Stimulated activated CD8-positive, alpha-beta memory T cell treated with anti-CD3 and anti-CD28 coated beads, Interleukin-15, amount 100 ng/mL, for 24 hours (primary cell): ENCODE measurements at places on chromosomes 5 and 9.

- no peak for DNase-seq
Observed at GRCh38 chr5:10988622-10989021, 227.6 kb upstream of the DAP start.

DNA sequence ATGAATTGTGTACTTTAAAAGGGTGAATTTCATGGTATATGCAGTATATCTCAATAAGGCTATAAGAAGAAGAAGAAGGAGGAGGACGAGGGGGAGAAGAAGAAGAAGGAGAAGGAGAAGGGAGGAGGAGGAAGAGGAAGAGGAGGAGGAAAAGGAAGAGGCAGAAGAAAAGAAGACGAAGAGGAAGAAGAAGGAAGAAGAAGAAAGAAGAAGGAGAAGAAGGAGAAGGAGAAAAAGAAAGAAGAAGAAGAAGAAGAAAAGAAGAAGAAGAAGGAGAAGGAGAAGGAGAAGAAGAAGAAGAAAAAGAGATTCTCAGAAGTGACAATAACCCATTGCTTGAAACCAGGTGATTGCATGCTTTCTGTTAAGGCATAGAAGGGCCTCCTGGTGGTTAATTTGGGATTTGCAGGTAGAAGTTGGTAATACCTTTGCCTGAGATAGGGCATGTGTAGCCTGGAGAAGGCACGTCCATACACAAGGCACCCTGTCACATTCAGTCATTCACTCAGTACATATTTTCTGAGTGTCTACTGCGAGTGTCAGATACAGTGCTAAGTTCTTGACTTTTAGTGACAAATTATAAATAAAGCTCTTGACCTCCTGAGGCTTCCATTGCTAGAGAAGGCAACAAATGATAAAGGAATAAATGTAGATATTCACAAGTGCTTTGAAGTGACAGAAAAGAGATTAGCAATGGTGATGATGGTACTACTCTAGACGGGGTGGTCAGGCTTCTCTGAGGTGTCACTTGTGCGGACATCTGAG is 231.3 kb downstream of the NPR3 start:
- no peak for DNase-seq

GRCh38 chr5:42894057-42894456 is 82.4 kb upstream of the SELENOP start:
- DNase-seq, result no peak

DNA sequence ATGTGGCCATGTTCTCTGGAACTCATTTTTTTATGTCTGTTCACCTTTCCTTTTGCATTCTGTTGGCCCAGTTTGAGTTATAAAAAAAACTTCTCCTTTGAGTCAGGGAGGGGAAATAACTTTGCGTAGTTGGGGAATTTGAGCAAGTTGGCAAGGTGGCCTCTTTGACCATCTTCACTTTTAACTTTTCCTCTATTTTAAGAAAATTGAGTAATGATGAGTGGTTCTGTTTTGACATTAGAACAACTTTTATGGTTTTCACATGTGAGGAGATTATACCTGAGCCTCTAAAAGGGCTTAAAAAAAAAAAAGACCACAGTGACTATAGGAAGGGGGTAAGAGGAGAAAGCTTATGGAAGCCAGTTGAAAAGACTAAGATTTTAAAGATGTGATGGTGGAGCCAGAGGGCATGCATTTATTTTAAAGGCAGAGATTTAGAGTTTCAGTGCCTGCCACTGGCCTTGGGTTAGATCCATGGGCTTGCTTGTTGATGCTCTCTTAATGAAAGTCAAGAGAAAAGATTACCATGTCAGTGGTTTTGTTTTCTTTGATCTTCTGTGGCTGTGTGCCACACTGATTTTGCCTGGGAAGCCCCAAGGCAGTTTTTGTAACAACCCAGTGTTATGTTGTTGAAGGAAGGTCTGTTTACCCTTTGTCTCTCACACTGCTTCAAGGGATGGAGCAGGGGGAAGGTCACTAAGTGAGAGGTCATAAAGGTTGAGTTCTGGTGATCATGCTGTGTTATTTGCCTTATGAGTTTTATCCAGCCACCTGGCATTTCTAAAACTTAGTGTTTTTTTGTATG is 219.7 kb upstream of the CD180 start:
- no peak for DNase-seq
